Astrocyte of the spinal cord (primary cell): ENCODE measurements at places on chromosomes 3 and 15.

- DNase-seq, result no peak
Observed at GRCh38 chr3:49717959-49718857, 1.3 kb downstream of the AMIGO3 start.

DNA sequence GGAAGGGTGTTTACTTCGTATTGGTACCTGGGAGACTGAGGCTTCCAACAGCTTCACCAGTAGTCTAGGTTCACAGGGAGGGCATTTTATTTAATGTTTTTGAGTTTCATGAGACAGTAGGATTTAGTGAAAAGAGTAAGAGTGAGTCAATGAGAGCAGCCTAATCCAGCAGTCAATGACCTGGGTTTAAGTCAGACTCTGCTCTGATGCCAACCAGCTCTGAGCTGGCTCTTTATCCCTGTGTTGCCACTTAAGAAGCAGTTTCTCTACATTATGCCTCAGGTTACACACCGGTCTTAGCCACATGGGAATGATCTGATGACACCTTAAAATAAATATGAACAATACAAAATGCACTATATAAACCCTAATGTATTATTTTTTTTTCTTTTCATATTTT lies 59.4 kb upstream of the KCNMB2 start:
- DNase-seq, result no peak

- DNase-seq, result no peak
Observed at GRCh38 chr15:51736751-51737521, 519 bp downstream of the LYSMD2 start.

GRCh38 chr3:123652342-123652984 lies 67.6 kb upstream of the HACD2 start:
- DNase-seq, result peak; percentile 77

- DNase-seq, result peak; percentile 67
Observed at GRCh38 chr15:35439291-35439690, 106.7 kb downstream of the DPH6 start.
